ENCODE measurements at places on chromosomes 3 and 15.

DNA sequence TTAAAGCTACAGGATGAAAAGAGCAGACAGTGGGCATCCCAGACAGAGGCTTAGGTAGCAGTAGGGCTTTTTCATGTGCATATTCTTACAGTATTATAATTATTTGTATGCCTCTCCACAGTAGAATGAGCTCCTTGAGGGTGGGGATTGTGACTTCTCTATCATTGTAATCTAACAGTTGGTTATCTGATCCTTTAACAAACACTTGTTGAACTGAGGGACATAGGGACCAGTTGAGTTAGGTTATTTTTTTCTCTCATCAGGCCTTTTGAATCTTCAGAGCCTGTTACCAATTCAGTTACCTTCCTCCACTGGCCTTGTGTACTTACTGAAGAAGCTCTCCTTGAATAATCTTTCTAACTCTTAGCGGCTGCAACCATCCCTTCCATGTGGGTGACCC is 1.2 kb downstream of the LSM3 start:
- DNase-seq, result no peak

GRCh38 chr15:67030036-67030762 is 35.2 kb upstream of the SMAD3 start:
- DNase-seq, result no peak

GRCh38 chr3:99119385-99119784 is 217.9 kb upstream of the DCBLD2 start:
- DNase-seq, result no peak

- no peak for DNase-seq
Measured at GRCh38 chr15:85718271-85718971, 76.3 kb downstream of the KLHL25 start.

GRCh38 chr15:67775250-67775649 is 50.1 kb upstream of the SKOR1 start:
- DNase-seq, result no peak

DNA sequence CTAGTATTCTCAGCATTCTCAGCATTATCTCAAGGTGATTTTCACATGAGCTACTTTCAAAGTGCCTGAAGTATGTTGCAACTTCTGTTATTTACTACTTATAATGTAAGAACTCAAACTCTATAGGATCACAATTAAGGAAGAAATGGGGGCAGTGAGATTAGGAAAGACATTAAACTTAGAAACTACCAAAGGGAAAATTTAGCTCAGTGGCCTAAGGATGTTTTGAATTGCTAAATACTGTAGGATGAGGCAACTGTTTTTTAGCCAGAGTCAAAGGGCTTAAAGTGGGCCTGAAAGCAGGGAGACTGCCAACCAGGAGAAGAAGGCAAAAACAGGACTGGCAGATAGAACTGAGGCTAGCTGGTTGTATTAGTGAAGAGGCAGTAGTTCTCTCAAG is 55.5 kb upstream of the MBNL1 start:
- peak; percentile 73 for DNase-seq

DNA sequence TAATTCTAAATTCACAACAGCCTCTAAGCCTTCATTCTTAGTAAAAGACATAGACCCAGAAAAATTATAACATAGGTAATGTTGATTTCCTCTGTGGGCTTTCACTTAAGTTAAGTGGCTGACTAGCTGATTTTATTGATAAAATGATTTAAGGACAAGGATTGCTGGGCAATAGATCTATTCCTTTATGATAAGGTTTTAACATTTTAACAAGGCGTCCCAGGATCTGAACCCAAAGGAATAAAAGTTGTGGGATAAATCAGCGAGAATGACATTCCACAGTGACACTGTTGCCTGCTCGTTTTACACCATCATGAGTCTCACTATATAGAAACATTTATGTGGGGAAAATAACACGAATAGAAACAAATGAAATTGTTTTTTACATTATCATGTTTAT is 1151.0 kb downstream of the ZPLD1 start:
- no peak for DNase-seq

- DNase-seq, result no peak
Measured at GRCh38 chr15:56032373-56032772, 39.0 kb upstream of the NEDD4 start.

GRCh38 chr15:85770096-85771041 is 24.4 kb downstream of the KLHL25 start:
- DNase-seq, result no peak

GRCh38 chr3:192905980-192906678 is 11.5 kb downstream of the MB21D2 start:
- DNase-seq, result no peak

DNA sequence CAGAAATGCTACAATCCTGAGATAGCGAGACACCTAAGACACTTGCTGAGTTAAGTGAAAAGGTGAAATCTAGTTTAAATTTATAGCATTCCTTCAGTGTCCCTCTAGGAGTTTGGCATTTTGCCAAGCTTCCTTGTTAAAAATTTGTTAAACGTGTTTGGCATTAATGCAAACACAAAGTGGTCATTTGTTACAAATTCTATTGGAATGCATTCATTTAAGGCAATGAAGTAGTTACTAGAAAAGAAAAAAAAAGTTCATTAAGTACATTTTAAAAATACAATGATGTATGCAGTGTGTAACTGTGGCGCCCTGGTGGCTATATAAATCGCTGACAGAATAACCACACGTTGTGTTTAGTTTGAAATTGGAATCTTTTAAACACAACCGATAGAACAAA is 31.3 kb upstream of the WNT5A start:
- DNase-seq, result peak; percentile 15

- DNase-seq, result no peak
Measured at GRCh38 chr3:40572588-40572987, 47.8 kb downstream of the ZNF621 start.

DNA sequence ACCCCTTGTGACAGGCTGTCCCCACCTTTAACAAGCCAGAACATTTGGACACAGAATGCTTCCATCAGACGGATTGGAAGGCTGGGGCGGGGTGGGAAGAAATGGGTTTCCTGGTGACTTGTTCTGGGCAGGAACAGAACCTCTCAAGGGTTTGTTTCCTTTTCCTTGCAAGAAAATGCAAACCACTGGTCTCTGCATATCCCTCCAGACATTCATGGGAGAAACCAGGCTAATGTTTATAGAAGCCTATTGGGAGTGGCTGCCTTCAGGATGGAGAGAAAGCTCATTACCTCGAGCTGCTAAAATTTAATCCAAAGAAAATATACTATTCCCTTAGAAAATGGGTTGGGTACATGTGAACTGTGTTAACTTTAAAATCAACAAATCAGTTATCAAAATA is 21.9 kb downstream of the MINAR1 start:
- DNase-seq, result no peak

GRCh38 chr3:72018343-72018984 is 233.5 kb upstream of the PROK2 start:
- DNase-seq, result no peak

DNA sequence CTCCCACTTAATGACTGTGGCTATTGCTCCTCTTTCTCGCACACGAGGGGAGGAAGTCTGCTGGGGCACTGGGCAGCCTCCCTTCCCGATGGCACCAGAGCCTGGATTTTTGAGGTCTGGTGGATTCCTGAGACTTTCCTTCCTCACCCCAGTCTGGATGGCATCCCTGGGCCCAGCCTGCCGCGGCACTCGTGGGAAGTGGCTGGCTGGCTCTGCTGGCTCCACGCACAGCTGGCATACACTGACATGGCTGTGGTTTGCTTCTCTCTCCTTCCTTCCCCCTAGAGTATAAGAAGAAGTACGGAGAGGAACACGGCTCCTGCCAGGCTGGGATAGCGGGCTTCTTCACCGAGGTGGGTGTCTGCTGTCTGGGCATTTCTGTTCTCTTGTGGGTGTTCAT is 319.8 kb upstream of the LRRFIP2 start:
- DNase-seq, result no peak

DNA sequence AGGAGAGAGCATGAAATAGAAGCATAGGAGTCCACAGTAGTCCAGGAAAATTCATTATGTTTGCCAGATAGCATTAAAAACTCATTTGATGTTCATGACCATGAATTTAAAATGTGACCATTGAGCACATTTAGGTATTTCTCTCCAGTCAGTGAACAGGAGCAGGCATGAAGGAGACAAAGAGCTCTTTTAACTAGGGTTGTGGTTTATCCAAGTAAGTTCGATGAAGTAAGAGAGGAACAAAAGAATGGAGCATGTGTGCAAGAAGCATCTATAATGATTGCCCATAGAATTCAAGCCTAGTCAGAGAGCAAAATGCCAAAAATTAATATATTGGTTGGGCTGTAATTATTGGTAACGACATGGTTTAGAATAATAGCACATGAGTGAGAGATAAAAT is 342.1 kb upstream of the CCDC54 start:
- DNase-seq, result no peak

DNA sequence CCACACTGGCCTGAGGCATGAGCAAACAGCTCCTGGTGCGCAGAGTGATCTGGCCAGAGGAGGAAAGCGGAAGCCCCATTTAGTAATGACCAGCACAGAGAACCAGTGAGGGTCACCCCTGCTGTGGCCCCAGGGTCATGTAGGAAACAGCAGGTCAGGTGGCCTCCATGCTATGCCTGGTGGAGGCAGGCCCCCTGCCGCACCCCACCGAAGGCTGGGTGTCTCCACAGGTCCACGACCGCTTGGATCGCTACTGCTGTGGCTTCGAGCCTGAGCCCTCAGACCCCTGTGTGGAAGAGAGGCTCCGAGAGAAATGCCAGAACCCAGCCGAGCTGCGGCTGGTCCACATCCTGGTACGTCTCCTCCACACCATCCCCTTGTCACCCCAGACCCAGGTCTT is 52.6 kb downstream of the POMGNT2 start:
- no peak for DNase-seq

- DNase-seq, result no peak
Measured at GRCh38 chr3:166453478-166453877, 616.3 kb upstream of the BCHE start.

GRCh38 chr3:81744366-81744765 is 17.1 kb downstream of the GBE1 start:
- DNase-seq, result peak; percentile 90

- DNase-seq, result peak; percentile 24
Measured at GRCh38 chr3:117045143-117045542, 335.6 kb downstream of the TUSC7 start.

DNA sequence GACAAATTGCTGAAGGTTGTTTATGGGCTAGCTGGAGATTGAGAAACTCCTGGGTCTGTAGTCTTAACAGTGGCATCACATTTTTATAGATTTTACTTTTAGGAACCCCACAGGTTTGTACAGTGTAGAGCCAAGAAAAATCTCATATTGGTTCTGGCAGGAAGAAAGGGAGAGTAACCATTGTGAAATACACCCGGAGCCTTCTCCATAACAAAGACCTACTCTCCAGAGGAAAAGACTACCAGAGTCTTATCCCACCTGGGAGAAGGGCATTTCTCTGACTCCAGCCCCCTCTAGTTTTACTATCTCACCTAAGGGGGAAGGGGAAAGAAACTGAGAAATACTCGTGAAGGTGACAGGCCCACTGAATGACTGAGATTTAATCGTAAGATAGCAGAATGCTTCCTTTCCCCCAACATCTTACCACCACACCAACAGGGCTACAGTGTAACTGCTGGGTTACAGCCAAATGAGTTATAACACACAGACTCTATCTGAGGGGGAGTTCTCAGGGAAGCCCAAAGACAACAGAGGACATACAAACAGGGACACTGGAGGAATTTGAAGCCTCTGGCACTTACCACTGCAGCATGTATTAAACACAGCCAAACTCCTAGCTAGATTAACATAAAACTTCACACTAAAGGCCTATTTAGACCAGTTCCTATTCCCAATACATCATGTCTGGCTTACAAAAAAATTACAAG is 56.1 kb downstream of the SYN2 start:
- DNase-seq, result no peak

DNA sequence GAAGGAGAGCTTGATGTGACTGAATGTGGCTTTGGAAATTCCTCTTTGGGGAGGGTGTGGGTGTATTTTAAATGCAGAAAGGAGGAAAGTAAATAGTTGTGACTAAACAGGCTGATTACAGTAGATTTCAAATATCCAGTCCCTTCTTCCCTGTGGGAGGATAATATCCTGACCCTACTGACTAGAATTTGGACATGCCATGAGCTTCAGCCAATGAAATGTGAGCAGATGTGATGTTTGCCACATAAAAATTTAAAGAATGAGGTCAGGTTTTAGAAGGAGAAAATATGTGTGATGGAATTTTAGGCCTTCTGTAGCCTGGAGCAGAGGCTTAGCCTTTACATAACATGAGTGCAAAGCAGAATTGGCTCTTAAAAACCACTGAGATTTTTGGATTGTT is 1218.9 kb downstream of the ROBO2 start:
- peak; percentile 88 for DNase-seq

- DNase-seq, result no peak
Measured at GRCh38 chr3:16839271-16840100, 45.3 kb upstream of the PLCL2 start.

DNA sequence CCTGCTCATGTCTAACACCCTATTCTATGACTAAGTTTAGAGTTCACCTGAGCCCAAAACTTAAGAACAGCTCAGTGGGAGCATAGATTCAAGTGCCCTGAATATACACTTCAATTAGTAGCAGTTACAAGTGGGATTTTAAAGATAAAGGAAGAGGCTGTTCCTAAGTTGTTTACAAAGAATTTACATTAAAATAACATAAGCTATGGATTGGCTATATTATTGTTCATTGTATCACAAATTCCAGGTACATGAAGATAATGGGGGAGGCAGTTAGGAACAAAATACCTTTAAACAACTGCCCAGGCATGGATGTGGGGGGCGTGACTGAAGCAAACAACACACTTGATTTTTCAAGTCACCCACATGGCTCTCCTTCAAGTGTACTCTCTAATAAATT is 52.7 kb downstream of the ROPN1B start:
- no peak for DNase-seq

GRCh38 chr3:153063337-153063736 is 98.7 kb upstream of the RAP2B start:
- DNase-seq, result no peak

DNA sequence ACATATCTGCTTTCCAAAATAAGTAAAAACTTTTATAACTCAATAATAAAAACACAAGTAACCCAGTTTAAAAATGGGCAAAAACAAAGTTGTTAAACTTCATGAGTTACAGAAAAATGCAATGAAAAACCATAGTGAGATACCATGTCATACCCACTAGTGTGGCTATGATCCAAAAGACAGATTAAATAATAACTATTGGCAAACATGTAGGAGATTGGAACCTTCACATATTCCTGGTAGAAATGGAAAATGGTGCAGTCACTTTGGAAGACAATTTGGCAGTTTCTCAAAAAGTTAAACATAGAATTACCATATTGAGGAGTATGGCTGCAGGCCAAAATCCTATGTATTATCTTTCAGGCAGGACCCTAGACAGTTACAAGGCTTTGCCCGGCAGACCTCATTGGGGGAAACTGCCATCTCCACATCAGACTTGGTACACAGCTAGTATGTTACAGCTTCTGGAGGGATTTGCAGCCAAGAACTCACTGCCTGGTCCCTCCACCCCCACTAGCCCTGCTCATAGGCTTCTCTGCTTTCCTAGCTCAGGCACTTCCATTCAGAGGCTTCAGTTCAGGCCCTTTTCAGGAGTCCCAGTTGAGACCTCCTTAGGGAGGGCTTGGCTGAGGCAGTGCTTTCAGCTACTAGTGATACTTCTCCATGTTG is 147.8 kb downstream of the NEK10 start:
- no peak for DNase-seq

- DNase-seq, result no peak
Measured at GRCh38 chr15:32767236-32767635, 49.4 kb downstream of the GREM1 start.

GRCh38 chr3:123080864-123081562 is 14.2 kb downstream of the PDIA5 start:
- DNase-seq, result peak; percentile 12

GRCh38 chr3:153070511-153070868 is 91.5 kb upstream of the RAP2B start:
- no peak for DNase-seq

Data from adipocyte (in vitro differentiated cells).